ENCODE measurements at places on chromosomes 1 and 21.

DNA sequence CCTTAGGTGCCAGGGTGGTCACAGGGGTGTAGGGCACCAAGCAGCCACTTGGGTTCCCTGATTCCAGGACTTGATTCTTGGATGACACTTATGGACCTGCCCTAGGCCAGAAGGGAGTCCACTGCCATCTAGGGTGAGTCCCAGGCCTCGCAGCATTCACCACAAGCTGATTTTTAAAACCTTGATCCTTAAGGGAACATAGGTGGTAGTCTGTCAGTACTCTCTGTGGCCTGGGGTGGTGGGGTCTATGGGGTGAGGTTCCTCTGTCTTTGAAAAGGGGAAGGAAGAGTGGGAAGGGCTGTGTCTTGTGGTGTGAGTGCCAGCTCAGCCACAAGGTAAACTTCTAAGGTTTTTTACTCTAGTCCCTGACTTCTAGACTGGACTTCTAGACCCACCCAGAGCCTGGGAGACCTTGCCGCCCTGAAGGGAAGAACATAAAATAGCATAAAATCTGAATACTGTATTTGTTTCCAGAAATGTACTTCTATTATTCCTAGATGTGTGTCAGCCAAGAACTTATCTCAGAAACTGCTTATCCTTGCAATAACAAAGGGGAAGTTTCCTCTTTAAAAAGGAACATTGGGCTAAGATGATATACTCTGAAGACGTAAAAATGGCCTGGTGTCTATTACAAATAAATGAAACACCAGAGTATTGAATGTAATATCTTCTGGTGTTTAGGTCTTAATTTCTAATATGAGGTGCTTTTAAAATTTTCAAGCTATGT, 757.3 kb downstream of the LTN1 start:
- DNase-seq, result peak; percentile 47

GRCh38 chr1:38685388-38685787, 174.2 kb downstream of the RRAGC start:
- DNase-seq, result no peak

GRCh38 chr1:184509105-184509504, 122.3 kb downstream of the C1orf21 start:
- DNase-seq, result no peak

DNA sequence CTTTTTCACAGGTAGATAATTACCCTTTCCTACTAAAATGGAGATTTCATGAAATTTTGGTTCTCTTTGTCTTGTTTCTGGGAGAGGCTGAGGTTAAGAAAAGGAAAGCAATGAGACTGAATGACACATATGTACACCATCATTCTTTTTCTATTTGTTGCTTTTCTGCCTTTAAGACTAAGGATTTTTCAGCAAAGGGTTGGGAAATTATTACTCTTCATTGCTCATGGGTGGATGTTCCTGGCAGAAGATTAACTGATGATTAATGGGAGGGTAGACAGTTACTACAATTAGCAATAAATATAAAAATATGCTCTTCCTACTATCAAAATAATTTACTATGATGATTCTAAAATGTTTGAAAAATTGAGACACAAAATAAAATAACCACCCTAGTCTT, 316.5 kb upstream of the USP24 start:
- DNase-seq, result no peak
